ENCODE measurements at places on chromosomes 12 and 14.

DNA sequence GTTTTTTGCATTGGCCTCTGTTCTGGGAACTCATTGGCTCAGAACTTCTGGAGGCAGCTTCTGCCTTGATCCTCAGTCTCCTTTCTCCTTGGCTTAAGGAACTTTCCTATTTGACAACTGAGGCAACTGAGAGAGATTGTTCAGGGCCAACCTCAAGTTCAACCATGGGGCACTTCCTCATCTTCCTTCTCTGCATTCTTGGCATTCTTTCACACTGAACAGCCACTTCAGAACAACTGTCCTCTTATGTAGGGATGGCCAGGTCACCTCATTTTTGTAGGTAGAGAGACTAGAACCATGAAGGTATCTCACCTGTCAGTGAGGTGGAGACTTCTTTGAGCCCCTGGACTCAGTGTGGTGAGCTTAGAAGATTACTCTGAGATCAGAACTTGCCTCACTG is 63.0 kb upstream of the NRXN3 start:
- DNase-seq = no peak

DNA sequence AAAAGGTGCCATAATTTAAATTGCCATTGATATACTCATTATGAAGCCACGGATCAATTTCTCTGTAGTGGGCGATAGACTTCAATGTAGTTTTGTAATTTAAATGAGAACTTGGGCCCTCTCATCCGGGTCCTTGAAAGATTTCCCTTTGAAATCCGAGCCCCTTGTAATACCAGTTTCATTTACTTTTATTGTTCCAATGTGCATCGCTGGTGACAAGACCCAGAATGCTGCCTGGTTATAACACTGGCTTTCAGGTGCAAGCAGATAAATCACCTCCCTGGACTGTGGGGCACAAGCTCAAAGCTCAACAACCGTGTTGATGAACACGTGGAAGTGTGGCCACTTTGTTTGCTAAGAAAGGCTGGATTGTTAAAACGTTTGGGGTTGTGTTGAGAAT is 68.9 kb upstream of the FZD10 start:
- DNase-seq = no peak

DNA sequence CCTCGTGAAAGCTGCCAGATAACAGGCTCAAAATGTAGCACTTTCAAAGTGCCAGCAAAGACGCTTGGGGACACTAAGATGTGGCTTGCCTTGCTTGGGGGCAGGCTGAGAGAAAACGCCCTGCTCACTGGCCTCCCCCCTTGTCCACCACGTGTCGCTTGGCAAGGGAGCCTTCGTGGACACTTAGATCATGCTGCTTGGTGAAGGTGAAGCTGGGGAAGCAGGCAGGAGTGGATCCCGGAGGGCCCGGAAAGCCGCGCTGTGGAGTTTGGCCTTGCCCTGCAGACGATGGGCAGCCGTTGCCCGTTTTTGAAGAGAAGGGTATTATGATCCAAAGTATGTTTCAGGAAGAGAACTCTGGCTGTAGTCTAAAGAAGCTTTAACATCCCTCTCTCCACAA is 53.4 kb upstream of the BDKRB2 start:
- no peak for DNase-seq

DNA sequence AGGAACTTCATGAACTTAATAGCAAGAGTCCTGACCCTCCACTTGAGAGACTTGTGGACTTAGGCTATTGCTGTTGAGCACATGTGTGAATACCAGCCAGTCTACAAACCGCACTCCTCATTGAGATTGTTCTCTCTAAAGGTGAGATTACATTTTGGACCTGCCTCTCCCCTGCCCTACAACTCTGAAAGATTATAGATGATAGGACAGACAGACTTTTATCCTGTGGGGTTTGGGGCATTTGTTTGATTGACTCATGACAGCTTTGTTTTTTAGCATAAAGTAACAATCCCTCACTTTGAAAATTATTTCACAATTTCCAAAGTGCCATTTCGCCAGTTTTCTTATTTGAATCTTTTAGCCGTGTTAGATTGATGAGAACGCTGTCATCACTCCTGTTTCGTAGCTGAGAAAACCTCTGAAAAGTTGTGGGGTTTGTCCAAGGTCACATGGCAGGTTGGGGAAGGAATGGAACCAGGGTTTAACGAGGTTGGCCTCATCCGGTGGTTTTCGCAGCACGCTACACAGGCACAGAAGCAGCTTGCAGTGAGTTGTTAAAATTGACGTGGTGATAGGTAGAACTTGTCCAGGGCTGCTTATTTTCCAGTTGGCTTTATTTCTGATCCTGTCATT is 836 bp downstream of the EVL start:
- no peak for DNase-seq

DNA sequence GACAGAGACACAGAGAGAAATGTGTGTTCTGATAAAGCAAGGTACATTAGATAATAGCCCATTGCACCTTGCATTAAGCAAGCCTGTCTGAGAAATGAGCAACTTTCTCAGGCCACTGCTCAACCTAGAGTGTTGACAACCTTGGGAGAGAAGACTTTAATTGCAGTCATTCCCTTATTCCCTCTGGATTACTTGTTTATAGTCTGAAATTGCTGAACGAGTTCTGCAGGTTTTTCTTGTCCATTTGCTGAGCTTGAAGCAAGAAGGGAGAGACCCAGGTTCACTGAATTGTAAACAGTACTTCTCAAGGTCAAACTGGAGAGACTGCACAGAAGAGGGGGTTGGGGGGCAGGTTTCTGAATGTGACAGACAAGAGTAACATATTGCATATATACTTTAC is 159.4 kb upstream of the PLEKHG7 start:
- no peak for DNase-seq

- DNase-seq = no peak
Observed at GRCh38 chr12:23472329-23472971, 477.0 kb downstream of the SOX5 start.

- no peak for DNase-seq
Observed at GRCh38 chr14:105711841-105712460, 185.6 kb downstream of the TMEM121 start.

DNA sequence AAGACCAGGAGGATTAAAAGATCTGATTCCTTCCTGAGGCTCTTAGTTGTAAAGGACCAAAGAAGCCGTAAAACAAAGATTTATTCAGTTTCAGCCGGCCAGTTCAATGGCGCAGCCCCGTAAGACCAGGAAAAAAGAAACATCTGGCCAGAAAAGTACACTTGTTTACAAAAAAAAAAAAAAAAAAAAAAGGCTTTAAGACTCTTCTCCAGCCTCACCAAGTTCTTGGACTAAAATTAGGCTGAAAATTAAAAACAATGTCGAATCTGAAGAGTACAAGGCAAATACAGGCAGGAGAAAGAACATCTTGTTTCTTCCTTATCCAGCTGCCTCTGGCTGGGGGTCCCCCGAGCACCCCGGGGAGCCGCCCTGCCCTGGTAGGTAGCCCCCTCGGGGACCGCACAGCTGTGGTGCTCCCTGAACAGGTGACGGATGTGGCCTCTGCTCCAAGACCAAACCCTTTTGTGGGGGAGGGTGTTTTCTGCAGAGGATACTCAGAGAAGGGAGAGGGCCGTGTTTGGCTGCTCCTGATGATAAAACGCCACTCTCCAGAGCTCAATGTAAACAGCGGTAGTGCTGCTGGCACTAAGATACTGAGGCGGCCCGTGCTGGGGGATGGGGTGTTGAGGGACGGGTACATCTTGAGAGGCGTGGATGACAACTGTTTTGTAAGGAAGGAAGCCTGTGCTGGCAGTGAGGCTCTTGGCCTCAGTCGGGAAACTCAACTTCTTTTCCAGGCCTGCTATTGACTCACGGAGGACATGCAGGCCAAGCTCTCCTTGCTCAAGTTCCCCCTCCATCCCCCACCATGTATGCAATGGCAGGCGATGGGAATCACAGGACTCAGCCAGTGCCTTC is 201.0 kb upstream of the DIO3 start:
- DNase-seq = peak; percentile 72

DNA sequence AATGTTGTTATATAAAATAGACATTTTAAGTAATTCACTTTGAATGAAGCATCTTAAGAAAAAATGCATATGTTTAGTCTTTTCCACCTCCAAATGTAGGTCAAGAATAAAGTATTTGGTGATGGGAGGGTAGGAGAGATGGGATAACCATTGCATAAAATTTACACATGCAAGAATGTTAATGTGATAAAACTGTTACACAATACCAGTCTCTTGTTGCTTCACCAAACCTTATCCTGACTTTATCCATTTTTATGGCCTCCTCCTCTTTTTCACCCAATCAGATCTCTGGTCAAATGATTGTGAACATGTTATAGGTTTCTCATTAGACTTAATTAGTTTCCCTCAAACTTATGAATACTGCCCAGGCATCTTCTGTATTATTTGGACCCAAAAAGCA is 994.5 kb upstream of the FLRT2 start:
- no peak for DNase-seq

GRCh38 chr14:81485372-81485771 is 48.3 kb downstream of the SEL1L start:
- no peak for DNase-seq
